ENCODE measurements at places on chromosomes 2 and 18.

DNA sequence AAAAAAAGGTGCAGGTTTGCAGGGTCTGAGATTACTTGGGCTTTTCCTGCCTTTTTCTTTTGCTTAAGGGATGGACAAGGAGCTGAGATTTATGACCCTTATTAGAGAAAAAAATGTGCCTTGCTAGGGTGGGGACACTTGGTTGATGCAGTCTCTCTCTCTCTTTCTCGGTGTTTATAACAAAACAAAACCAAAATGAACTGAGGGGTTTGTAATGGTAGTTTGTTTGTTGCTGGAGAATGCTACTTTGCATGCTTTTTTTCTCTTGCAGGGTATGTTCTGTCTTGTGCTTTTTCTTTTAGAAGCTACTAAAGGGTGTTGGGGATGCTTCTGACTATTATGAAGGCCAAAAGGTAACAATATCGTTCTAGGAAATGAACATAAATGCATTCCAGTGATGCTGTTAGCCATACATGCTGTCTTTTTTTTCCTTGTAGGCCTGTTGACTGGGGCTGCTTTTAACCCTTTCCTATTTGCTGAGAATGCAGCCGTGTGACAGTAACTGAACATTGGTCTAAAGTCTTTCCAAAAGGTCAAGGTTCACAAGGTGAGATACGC lies 435 bp downstream of the ZNF532 start:
- DNase-seq = no peak

DNA sequence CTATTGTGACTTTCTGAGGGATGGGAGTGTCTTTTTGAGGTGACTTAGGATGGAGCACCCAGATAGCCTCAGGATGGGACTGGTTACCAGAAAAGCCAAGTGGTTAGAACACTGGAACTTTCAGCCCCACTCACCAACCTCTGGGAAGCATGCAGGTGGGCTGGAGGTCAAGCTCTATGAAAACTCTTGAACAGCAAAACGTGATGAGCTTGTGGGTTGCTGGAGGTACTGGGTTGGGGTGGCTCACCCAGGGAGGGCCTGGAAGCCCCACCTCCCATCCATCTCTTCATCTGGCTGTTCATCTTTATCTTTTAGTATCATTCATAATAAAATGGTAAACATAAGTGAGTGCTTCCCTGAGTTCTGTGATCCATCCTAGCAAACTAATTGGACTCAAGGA lies 216.4 kb downstream of the SPP2 start:
- no peak for DNase-seq

GRCh38 chr18:3016585-3017297 lies 3.8 kb upstream of the LPIN2 start:
- no peak for DNase-seq

- no peak for DNase-seq
These were observed 220.7 kb downstream of the PHLPP1 start for GRCh38 chr18:62935994-62936393.

- DNase-seq = no peak
These were observed 304.8 kb downstream of the RND3 start for GRCh38 chr2:150182566-150183235.

DNA sequence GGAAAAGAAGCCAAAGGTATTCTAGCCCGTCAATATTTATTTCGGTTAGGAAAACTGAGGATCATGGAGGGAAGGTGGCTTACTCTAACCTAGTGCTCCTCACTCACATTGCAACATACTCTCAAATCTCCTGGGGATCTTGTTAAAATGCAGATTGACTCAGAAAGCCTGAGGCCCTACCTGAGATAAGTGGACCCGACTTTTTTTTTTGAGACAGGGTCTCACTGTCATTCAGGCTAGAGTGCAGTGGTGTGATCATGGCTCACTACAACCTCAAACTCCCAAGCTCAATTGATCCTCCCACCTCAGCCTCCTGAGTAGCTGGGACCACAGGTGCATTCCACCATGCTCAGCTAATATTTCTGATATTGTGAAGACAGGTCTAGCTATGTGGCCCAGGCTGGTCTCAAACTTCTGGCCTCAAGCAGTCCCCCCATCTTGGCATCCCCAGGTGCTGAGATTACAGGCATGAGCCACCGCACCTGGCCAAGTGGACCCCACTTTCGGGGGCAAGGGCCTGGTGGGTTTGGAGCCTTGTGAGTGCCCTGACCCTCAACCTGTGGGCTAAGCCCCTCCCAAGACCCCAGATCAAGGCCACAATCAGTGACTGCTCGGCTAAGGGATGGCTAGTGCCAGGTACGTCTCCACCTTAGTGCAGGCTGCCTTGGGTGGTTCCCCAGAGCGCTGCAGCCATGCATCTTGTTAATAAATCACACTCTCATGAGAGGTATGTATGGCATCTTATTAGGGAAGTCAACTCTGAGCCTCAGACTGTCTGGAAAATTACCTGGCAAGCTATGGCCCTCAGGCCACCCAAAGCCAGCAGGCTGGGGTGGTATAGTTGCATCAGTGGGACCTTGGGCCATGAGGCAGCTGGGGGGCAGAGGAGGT lies 1.1 kb upstream of the NEURL3 start:
- no peak for DNase-seq

GRCh38 chr18:27862041-27862682 lies 314.8 kb downstream of the CDH2 start:
- DNase-seq = no peak

All from brain pericyte (primary cell).